ENCODE measurements at places on chromosomes 5 and 9.

- DNase-seq, result no peak
Observed at GRCh38 chr5:758698-759053, 25.9 kb downstream of the ZDHHC11B start.

DNA sequence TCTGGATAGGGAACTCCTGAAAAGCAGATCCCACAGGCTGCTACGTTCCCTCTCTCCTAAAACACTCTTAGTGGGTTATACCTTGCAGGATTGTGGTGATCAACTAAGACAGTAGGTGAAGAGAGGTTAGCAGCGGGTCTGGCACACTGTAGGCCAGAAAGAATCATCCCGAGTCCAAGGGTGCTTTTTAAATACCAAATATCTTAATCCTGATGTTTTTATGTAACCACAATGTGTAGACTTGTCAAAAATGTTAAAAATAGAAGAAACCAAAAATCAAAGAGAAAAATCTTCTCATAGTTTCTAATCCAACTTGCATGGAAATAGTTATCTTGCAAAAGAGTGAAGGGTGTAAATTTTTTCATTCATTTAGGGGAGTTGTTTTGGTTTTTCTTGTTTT is 52.3 kb upstream of the IFNK start:
- no peak for DNase-seq

DNA sequence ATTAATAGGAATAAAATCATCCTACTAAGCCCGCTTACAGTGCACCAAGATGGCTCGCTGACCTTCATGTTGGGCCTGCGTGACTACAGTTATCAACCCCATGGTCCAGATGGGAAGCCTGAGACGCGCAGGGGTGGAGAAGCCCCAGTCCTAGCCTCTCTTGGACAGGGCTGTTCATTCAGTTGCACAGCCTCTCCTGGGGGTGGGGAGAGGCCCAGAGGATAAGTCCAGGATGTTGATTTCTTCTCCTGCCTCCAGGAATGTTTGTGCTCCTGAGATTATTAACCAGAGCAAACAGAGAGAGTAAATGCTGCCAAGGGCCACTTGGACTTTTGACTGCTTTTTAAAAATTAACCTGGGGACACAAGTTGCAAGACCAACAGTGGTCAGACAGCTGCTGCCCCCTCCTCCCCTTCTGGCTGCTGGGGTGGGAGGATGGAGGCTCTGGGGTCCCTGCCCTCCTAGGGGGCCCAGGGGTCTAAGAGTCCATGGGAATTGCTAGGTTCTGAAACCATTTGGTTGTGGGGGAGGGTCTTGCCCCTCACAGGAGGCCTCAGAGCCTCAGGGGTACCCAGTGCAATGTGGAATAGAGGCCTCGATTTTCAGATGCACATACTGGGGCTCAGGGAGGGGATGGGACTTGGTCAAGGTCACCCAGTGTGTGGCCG is 2.8 kb upstream of the AMBP start:
- DNase-seq, result no peak

GRCh38 chr9:105656131-105656921 is 5.9 kb upstream of the TAL2 start:
- no peak for DNase-seq

GRCh38 chr9:101791938-101792337 is 53.5 kb upstream of the GRIN3A start:
- DNase-seq, result no peak

DNA sequence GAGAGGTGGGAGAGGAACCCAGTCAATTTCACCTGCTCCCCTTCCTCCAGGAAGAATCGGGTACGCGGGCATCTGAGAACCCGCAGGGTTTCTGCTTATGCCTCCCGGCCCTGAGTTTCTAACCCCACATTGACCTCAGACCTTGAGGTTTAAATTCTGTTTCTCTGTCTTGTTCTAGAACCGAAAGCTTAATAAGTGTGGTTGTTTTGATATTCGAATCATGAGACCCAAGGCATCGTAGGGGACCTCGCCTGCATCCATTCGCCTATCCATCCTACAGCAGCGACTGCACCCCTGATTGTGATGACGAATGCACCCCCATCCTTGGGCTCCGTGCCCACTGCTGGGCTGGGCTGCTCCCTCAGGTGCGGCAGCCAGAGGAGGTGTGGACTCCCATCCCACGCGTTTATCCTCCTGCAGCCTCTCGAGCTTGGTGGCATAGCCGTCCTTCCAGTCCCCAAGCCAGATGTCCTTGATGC is 80.8 kb upstream of the IER5L start:
- DNase-seq, result no peak

DNA sequence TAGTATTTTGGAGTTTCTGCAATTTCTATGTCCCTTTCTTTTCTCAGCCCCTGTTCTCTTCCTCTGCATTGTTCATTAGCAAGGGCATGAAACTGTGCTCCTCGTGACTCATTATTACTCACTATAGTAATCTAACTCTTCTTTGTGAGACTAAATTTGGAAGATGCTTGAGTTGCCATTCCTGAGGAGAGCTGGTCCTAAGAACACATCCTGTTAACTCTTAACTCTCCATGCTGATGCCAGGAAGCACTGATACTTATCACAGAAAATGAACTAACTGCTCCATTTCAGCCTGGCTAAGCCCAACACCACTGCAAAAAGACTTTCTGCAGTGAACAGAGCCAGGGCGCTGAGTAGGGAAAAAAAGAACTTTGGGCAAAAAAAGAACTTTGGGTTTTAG is 10.6 kb upstream of the CSNK1A1 start:
- DNase-seq, result no peak

DNA sequence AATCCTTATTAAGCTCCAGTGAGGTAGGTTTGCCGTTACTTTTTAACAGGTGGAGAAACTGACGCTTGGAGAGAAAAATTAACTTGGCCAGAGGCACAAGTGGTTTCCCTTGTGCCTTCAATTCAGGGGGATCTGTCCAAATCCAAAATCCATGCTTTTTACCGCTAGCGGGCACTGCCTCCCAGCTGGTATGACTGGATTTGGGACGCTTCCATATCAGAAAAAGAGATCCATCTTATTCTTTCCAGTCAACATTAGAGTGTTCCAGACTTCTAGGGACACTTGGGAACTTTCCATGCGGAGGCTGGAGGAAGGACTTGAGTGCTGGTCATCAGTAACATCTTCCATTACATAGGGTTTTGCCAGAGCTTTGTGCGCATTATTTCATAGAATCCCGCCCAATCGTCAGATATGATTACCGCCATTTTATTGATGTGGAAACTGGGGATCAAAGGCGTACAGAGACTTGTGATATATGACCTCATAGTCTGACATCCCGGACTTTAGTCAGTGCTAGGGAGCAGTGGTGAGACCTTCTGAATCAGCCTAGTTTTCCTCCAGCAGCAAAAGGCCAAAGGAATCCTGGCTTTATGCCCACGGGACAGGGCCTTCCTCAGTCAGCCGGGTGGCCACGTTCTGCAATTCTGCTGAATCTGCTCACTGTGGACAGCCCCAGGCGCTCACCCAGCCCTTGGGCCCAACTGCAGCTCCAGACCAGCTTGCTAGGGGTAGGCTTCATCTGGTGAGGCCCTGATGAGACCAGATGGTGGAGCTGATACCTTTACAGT is 1.1 kb upstream of the GNPDA1 start:
- DNase-seq, result no peak

DNA sequence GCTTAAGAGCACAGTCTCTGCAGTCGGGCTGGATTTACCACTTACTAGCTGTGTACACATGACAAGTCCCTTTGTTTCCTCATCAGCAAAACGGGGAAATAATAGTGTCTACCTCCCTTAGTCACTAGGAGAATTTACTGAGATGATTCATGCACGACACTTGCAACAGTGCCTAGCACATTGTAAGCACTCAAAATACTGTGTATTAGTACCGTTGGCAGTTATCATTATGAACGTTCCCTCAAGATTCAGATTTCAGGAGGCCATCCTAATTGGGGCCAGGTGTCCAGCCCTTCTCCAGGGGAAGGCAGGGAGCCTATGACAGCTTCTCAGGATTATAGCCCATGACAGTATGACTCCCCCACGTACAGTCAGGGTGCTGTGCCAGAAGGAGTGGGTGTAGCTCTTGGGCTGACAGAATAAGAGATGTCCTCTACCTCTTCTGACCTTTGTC is 164.3 kb downstream of the DOCK2 start:
- DNase-seq, result no peak

- DNase-seq, result no peak
Observed at GRCh38 chr5:124524552-124525232, 221.7 kb downstream of the ZNF608 start.

DNA sequence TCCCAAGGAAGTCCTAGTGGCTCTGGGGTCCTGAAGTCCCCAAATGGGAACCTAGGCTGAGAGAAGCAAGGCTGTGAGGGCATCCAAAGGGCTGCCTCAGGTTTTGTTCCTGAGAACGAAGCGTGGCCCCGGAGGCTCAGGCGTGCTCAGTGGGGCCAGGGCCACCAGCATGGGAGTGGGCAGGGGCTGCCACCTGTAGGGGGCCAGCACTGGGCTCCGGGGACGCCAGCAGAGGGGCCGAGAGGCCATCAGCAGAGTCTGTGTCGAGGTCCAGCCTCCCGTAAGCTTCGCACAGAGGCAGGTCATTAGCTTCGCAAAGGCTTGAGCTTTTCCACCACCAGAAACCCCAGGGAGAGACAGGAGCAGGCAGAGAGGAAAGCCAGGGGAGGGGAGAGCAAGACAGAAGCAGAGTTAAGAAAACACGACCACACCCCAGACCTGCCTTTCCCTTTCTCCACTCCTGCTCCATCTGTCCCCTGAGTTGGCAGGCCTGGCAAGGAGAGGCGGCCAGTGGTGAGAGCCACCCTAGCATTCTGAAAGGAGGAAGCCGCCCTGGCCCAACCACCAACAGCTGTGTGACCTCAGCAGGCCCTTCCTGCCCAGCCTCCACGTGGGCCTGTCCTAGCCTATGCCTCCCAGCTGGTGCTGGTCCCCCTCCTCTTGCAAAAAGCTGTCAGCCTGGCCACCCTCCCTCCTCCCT is 5.5 kb upstream of the SURF6 start:
- DNase-seq, result no peak

GRCh38 chr9:84340535-84340934 is at the start of gene SLC28A3:
Gene SLC28A3, minus strand, starts transcription at chr9:84340758. Its CDS starts 125 bp downstream, at chr9:84340633.
- DNase-seq, result no peak

GRCh38 chr9:136644593-136645351 is 17.9 kb upstream of the EGFL7 start:
- peak; percentile 50 for DNase-seq

GRCh38 chr5:64497386-64497785 is 8.4 kb upstream of the RGS7BP start:
- DNase-seq, result no peak

DNA sequence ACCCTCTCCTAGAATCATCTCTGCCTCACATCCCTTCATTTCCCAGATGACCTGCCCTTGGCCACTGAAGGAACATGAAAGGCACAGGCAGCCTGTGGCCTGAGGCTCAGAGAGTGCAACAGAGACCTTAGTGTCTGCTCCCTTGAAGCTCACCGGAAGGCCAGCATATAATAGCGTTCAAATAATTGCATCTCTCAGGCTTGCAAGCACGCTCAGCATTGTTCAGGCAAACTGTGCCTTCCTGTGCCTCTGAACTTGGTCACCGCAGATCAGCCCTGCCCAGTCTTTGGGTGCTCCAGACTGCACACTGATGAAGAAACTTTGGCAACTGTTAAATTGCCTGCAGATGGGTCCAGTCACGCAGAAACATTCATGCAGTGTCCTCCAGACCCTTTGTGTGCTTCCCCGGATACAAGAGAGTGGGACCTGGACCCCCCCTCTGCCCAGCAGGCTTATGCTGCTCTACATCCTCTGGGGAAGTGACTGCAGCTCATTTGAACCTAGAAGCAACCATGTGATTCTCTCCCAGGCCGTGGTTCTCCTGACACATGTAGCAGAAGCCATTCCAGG is 216.0 kb upstream of the ANKRD55 start:
- DNase-seq, result no peak

DNA sequence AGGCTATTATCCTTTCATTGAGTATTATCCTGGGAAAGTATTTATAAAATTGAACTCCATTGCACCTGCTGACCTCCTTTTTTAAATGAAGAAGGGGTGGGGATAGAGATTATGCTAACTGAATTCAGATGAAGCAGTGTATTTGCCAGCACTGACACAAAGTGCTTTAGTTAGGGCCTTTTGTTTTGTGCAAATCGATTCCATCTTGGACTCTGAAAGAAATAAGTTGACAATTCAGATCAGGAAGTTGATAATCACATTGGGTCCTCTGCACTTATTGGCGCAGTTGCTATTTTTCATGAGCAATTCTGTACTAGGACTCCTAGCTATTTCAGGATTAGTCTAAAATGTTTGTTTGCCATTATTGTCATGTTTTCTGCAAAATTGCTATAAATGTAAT is 101.6 kb upstream of the FSD1L start:
- no peak for DNase-seq

DNA sequence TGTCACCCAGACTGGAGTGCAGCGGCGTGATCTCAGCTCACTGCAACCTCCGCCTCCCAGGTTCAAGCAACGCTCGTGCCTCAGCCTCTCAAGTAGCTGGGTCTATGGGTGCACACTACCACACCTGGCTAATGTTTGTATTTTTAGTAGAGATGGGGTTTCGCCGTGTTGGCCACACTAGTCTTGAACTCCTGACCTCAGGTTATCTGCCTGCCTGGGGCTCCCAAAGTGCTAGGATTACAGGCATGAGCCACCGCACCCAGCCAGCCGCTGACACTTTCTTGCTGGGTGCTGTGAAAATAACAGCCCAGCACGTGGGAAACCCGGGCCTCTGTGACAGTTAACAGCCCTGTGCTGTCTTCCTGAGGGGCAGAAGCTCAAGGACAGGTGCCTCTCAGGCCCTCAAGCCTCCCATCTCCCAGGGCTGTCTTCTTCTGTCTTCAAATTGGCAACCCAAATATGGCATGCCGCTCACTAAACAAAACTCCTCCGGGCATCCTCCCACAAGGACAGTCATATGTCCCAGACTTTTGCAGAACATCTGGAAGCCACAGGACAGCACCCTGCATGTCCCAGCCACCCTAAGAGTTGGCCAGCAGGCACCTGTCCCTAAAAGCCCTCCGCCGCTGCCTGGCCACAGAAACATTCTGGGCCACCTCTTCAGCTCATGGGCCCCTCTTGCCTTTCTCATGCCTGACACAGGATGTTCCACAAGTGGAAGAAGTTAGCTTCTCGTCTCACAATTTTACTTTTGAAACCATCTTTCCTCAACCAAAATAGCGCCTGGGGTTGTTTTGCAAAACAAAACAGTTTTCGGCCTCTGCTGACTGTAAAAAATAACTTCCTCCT is 233.6 kb downstream of the SYK start:
- no peak for DNase-seq

DNA sequence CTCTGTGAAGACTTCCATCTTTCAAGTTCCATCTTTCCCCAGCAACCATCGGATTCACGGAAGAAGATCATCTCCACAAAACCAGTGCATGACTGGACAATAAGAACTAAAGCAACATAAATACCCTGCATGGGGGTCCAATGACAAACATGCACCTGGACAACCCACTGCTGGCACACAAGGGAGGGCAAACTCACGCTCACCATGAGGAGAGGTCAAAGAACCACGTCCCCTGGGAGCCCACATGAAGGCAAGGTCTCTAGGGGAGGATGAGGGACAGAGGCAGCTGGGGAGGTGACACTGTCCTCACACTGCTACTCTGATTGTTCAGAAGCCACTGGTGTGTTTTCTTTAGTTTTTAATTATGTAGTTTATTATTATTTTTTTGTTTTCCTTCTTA is 190.8 kb downstream of the MED10 start:
- no peak for DNase-seq
